T-helper 17 cell (primary cell): ENCODE measurements at places on chromosomes 4 and X. TPM values are rescaled to one million over a fixed set of nuclear protein-coding genes. Genes with fewer than 3 reads are reported as not detected.

DNA sequence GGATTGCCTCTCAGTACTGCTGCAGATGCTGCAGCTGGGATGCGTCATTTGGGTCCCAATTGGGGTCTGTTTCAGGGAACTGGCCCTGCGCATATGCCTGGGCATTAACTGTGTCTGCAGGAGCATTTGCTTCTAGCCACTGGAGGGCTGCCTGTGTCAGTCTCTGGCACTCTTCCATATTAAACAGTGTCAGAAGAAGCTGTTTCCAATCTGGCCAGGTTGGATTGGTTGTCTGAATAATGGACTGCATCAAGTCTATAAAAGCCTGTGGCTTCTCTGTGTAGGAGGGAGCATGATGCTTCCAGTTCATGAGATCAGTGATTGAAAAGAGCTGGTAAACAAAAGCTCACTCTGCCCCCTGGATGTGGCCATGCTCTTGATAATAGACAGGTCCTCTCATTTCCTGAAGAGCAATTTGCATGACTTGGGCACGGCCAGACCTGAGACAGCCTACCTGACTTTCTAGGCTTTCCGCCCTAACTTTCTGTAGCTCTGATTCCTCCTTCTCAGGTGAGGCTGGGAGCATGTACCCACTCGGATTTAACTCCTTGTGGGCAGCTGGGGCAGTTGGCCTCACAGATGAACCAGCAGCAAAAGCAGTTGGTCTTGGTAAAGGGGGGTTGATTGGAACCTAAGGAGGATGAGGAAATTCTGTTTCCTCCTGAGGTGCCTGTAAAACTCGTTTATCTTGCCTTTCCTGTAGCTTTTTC lies 29.2 kb downstream of the SULT1E1 start:
- DNase-seq, result no peak

DNA sequence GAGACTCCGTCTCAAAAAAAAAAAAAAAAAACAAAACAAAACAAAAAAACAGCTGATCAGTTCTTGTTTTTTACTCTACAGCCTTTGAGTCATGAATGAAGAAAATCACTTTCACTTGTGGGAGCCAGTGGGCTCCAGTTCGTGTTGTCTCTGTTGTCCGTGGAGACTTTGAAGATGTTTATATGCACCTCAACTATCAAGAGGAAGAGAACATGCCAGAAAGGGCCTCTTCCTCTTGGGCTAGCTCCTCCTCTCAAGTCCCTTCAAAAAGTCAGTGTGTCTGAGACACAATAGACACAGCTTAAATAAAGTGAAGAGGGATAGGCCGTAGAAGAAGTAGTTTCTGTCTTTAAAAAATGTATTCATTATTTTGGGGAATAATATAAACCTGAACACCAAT lies 182.7 kb downstream of the KDR start:
- DNase-seq, result no peak

GRCh38 chr4:56902703-56903102 lies 5.0 kb upstream of the REST start:
- no peak for DNase-seq

DNA sequence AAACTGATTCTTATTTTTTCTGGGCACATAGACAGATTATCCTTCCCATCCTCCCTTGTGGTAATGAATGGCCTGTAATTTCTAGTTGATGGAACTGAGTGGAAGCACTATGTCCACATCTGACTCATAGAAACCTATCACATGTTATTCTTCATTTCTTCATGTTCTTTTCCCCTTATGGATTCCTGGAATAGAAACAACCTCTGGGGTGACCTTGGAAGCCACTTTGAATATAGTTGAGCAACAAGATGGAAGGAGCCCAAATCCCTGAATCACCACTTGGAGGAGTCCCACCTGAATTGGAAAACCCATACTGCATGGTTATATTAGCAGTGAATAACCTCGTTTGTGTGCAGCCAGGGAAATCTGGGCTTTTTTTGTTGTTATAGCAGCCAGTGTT lies 137.8 kb downstream of the MID1IP1 start:
- DNase-seq, result no peak

GRCh38 chr4:187135878-187136277 lies 412.2 kb upstream of the FAT1 start:
- no peak for DNase-seq

DNA sequence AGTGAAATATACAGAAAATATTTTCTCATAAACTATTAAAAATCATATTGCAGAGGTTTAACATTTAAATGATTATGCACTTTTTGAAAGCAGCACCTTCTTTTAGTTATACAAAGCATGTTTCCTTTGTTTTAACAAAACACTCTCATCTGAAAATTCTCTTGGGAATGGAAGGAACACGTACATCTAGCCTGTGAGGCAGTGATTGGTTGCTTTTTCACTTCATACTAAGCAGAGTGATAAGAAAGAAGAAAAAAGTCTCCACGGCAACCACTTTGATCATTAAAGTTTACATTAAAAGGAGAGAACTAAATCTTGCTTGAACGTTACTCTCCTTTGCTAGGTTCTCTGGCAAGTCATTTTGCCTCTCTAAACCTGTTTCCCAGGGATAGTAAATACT lies 41.7 kb upstream of the H2AZ1 start:
- no peak for DNase-seq

MAGEB1 gene
- total RNA-seq, result not detected

KLKB1 gene
- total RNA-seq, result 1.5 TPM

NXF2 gene
- total RNA-seq, result not detected
